ENCODE measurements at places on chromosomes 5 and 9. TPM values are rescaled to one million over a fixed set of nuclear protein-coding genes. Genes with fewer than 3 reads are reported as not detected.

Gene IL5
- not detected for polyA plus RNA-seq

Gene FRMD3
- 0.22 TPM for polyA plus RNA-seq

Gene COL15A1
- not detected for polyA plus RNA-seq

Gene RXFP3
- polyA plus RNA-seq = not detected

Gene GABRA1
- polyA plus RNA-seq = not detected

Gene NOP16
- polyA plus RNA-seq = 46.3 TPM

Gene CAPSL
- polyA plus RNA-seq = not detected

Gene SCGB3A1
- polyA plus RNA-seq = not detected

Gene SLC25A2
- polyA plus RNA-seq = not detected

Gene IL7R
- 1,212 TPM for polyA plus RNA-seq
